ENCODE measurements at places on chromosomes 2 and 18.
A peak's percentile ranks its signal among the peaks of the same experiment; 100 is the strongest.

DNA sequence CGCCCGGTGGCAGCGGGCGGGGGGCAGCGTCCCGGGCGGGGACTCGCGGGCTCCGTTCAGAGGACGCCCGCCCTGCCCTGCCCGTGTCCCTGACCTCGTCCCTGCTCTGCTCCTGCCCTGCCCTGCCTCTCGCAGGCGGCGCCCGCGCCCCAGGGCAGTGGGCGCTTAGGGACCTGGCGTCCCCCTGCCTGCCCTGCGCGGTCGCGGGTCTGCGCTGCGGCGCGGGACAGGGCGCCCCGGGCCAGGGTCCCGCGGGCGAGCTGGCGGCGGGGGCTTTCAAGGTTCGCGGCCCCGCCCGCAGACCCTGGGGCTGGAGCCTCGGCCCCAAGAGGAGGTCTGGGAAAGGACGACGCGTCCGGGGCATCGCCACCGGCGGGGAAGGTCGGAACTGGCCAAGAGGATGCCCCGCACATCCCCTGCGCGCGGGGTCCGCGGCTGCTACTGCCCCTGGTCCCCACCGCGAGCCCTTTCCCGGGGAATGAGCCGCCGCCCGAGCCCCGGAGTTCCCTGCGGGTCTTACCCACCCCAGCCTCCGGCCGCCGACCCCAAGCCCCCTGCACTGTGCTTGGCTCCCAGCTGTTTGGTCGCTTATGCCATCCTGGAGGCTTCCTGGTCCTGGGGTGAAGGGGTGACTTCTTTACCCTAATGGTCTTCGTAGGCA is 679 bp downstream of the RNF144A start:
- DNase-seq, result no peak

DNA sequence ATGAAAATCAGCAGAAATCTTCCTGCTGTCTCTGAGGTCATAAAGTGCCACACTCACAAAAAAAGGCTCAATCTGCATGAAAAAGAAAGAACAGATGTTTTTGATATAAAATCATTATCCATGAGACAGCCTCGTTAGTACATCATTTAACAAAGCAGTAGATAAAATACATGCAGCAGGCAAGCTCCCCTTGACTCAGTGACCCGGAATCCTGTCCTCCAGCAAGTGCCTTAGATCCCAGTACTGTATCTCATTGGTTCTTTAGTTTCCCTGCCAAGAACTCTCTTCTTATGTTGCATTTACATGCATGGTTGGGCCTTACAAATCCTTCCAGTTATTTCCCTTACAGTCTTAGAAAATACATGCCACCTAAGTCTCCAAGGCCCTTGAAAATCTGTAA is 148.9 kb upstream of the CCDC195 start:
- no peak for DNase-seq

DNA sequence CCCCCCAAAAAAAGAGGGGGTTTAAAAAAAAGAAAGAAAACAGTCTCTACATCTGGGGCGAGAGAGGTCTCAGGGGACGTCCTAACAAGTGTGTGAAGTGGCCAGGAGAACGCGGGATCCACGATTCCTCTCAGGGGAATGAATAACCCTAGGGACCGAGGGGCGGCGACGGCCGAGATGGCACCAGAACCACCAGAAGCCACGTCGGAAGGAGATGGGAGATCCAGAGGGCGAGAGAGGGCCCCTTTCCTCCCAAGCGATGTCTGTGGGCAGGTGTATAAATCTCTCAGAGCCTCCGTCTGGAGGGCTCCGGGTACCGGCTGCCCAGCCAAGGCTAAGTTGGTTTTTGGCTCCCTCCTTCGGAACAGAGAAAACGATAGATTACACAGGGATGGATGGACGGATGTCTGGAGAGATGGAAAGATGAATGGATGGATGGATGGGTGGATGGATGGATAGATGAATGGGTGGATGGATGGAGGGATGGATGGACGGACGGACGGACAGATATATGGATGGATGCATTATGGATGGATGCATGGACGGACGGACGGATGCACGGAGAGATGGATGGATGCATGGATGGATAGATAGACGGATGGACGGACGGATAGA is 1.7 kb downstream of the EPHA4 start:
- peak; percentile 41 for DNase-seq

GRCh38 chr18:64474255-64474654 is 325.4 kb upstream of the LINC00305 start:
- DNase-seq, result no peak

- no peak for DNase-seq
These were observed 430.4 kb upstream of the TRIB2 start for GRCh38 chr2:12286347-12286746.

GRCh38 chr2:201793631-201794030 is 12.7 kb upstream of the CDK15 start:
- peak; percentile 64 for DNase-seq

- no peak for DNase-seq
These were observed 144.9 kb downstream of the KCTD1 start for GRCh38 chr18:26403491-26403890.

GRCh38 chr2:59691518-59692190 is 861.8 kb downstream of the BCL11A start:
- DNase-seq, result no peak

GRCh38 chr2:113225263-113226259 is 51.8 kb downstream of the PSD4 start:
- DNase-seq, result peak; percentile 29

GRCh38 chr2:157898591-157898996 is 22.5 kb upstream of the ACVR1 start:
- DNase-seq, result peak; percentile 71

- DNase-seq, result no peak
These were observed 50.5 kb downstream of the DDX1 start for GRCh38 chr2:15642011-15642814.

- DNase-seq, result no peak
These were observed 586 bp downstream of the STK16 start for GRCh38 chr2:219245899-219246230.

DNA sequence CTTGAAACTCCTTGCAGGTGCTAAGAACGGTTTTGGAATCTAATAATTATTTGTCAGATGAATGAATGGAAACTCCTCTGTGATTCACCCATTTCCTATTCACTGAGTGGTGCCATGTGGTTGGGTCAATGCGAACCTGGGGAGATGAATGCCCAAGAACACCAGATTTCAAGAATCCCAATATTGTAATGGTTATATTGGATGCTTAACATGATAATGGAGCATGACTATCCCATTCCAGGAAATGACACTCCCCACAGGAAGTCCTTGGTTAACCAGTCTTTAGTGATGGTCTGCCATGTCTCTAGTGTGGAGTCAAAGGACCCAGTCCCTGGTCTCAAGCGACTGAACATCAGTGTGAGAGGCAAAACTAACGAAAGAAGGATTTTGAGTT is 67.9 kb upstream of the ST3GAL5 start:
- DNase-seq, result peak; percentile 74
